ENCODE measurements at places on chromosomes 3 and 15. TPM values are rescaled to one million over a fixed set of nuclear protein-coding genes. Genes with fewer than 3 reads are reported as not detected.

DNA sequence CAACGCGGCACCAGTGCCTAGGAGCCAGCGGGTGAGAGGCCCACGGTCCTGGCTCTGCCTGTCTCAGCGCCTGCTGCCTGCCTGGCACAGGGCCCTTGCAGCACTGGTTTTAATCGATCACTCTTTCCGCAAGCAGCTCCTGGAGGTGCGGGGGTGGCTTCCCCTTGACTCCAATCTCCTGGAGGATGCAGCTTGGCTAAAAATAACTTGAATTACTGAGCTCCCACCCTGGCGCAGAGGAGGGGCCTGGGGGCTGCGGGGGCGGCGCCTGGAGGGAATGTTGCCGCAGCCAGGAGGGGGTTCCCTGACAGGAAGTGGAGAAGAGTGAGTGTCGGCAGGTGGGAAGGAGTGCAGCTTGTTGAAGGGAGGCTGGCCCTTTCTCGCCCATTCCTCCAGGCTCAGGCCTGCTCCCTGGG lies 9.9 kb upstream of the RPL29 start:
- DNase-seq: no peak

GRCh38 chr3:197068077-197068476 lies 38.5 kb upstream of the MELTF start:
- no peak for DNase-seq

- no peak for DNase-seq
Measured at GRCh38 chr15:62360332-62361097, 195.4 kb upstream of the C2CD4B start.

Gene ASB14
- total RNA-seq: not detected

DNA sequence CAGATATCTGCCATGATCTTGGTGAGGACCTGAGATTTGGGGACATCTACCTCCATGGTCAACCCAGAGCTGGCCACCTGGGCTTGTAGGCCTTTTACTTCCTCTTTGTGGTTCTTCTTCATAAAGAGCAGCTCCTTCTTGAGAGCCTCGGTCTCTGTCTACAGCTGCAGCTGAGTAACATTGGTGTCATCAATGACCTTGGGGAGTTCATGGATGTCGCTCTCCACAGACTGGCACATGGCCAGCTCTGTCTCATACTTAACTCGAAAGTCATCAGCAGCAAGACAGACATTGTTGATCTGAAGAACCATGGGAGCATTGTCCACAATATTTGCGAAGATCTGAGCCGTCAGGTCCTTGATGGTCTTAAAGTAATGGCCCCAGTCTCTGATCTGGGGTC lies 15.7 kb upstream of the RASA2 start:
- DNase-seq: no peak

GRCh38 chr3:107394502-107394901 lies 17.3 kb downstream of the CCDC54 start:
- DNase-seq: no peak

DNA sequence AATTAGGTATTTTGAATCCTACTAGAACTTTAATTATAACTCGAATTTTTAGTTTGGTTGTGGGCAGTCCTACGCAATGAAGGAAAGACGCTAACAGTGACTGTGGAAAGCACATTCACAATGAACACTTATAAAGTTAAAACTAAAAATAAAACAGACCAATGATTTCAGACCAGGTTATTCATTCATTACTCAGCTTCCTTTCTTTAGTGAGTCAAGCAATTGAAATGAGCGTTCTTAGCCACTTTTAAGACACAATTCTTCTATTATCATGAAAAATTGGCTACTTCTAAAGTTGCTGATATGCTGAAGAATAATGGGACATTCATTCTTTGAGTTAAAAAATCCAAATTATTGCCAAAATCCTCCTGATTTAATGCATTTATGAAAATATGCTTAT lies 66.0 kb upstream of the CMSS1 start:
- DNase-seq: no peak

DNA sequence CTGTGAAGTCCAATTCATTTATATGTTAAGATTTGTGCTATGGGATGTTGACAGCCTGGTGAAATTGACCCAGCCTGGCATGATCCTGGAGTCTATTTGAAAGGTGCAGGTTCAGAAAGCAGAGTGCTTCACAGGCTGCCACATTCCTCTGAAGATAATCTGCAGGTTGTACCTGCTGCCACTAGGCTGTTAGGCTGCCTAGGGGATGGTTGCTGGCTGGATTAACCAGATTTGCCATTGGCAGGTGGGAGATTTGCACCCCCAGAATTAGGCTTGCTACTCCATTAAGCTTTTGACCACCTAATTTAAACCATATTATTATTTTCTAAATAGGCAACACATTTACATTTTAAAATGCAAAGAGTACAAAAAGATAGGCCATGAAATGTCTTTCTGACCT lies 85.8 kb upstream of the RASGRP1 start:
- DNase-seq: no peak

DNA sequence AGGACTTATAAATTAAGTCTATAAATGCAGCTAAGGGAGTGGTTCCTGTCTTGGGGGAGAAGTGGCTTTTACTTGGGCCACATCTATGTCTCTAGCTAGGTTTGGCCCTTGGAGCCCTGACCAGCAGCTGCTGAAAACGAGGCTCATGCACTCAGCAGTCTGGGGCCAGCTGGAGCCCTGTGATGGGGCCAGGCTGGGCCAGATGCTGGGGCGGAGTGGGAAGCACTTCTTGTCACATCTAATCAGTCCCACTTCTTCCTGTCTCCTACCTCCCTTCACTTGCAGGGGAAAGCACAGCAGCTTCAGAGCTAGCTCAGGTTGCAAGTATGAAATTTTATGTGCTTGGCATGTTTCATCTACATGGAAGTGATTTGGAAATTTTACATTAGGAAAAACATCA lies 209.9 kb upstream of the ROPN1 start:
- DNase-seq: no peak

Data from activated CD4-positive, alpha-beta memory T cell treated with anti-CD3 and anti-CD28 coated beads for 36 hours (primary cell).